SW480 (cell line): ENCODE measurements at places on chromosomes 16 and 17.

GRCh38 chr16:51418258-51418657 is 267.2 kb upstream of the SALL1 start:
- no peak for DNase-seq

- no peak for DNase-seq
These were observed 22.3 kb upstream of the SMPD3 start for GRCh38 chr16:68470461-68471150.

DNA sequence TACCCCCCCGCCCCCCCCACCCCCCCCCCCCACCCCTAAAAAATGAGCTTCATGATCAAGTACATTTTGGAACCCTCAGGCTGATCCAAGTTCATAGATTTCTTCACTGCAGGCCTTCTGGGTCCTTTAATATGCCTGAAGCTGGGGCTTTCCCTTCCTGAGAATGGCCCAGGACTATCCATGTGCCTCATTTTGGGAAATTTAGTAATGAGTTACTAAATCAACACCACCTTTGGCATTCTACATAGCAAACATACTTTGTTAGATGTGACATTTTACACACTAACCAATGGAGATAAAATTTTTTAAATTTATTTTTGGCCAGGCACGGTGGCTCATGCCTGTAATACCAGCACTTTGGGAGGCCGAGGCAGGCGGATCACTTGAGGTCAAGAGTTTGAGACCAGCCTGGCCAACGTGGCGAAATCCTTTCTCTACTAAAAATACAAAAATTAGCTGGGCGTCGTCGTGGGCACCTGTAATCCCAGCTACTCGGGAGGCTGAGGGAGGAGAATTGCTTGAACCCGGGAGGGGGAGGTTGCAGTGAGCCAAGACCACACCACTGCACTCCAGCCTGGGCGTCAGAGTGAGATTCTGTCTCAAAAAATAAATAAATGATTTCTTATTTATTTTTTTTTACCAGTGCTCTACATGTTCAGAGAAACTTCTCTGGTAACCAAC is 14.0 kb downstream of the HERPUD1 start:
- DNase-seq: no peak

- DNase-seq: no peak
These were observed 20.5 kb upstream of the EMP2 start for GRCh38 chr16:10600782-10601443.

GRCh38 chr16:11611871-11612664 is 25.3 kb upstream of the LITAF start:
- DNase-seq: peak; percentile 83
